ENCODE measurements at places on chromosomes 4 and X.
A peak's percentile ranks its signal among the peaks of the same experiment; 100 is the strongest.

DNA sequence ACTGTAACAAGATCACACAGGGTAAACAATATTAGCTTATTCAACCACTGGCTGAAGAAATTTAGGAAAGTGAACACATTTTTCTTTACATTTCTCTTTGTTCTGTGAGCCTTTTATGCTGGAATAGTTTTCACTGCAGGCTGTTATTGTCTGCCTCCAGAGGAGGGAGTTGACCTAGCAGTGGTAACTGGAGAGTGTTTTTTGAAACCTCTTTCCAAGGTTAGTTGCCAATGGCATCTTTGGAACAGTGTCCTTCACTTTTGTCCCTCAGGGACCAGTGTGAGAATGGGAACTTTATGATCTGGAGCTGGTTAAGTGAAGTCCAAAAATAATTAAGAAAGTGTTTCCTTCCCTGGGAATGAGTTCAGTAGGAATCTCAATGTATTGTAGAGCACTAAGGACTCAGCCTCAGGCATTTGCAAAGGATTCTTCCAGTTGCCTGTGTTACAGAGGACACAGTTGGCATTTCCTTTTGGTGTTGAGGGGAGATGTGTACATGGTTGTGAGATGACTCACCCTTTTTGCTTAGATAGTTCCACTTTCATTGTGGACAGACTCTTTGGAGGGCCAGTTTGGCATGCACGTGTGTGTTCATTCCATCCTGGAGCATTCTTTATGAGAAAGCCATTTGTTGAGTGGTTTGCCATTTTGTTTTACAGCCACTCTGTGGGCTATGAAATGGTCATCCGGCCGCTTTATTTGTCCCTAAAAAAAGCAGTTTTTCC, 61.3 kb downstream of the AR start:
- no peak for DNase-seq

- DNase-seq: no peak
Measured at GRCh38 chrX:78029663-78030062, 60.2 kb upstream of the PGAM4 start.

DNA sequence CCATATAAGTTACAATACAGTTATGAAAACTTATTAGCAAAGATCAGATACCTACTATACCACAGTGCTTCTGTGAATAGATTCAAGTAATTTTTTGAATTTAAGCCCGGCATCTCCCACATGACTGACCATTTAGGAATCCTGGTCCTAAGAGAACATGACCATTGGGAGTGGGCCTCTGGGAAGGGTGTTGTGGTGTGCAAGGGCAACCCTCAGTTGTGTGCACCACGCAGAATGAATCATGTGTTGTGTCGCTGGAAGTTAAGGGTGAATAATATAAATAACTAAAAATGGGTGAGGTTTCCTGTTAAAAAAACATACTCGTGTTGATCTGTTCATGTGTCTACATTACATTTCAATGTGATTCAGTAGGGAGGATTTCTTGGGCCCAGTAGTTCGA, 15.5 kb downstream of the CPE start:
- DNase-seq: no peak

GRCh38 chrX:133083899-133084298, 13.0 kb downstream of the USP26 start:
- no peak for DNase-seq

GRCh38 chrX:71871367-71871766, 39.3 kb upstream of the NHSL2 start:
- peak; percentile 1 for DNase-seq

GRCh38 chr4:51842167-51842553, 793 bp upstream of the DCUN1D4 start:
- no peak for DNase-seq

DNA sequence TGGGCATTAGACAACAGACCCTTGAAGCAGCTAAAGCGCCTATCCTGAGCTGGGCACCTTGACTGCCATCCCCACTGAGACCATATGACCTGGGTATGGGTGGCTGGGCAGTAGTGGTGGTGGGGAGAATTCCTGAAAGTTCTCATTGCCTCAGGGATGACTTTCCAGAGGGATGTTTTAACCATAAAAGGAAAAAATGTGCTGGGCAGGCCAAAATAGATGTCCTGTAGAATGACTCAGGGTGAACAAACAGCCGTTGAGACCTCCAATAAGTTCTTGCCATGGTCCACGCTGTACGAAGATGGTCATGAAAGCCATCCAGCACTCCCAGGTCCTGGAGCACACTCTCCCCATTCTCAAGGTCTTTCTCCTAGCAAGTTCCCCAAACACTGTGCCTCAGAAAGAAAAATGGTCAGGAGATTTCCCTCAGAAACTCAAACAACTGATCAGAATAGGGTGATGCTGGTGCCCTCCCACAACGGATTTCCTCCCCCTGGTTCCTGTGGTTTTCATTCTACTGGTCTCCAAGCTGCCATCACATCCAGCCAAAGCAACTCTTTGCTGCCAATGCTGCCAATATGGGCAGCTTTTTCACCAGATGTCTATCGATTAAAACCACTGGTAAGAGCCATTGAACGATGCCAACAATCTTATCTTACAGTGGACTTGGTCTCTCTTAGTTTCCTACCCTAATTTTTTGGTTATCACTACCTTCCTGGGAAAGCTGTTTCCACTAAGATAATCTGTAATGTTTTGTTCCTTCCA, 11.2 kb downstream of the CDKN2AIP start:
- no peak for DNase-seq

- DNase-seq: no peak
Measured at GRCh38 chr4:7960017-7960789, 20.5 kb upstream of the AFAP1 start.

DNA sequence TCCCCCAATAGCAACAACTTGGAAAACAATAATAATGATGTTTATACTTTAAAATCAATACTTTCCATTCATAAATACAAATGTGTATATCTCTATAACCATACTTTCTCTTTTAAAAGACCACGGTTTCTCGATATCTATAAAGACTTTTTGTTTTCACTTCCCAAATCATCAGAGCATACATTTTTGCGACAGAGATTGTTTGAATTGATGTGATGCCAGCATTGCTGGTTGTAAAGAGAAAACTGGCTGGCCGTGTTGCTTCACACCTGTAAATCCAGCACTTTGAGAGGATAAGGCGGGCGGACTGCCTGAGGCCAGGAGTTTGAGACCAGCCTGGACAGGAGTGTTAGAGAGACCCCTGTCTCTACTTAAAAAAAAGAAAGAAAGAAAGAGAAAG, 77.6 kb upstream of the ZNF518B start:
- DNase-seq: no peak

GRCh38 chrX:100673397-100673953, 29.5 kb downstream of the SRPX2 start:
- DNase-seq: no peak

- no peak for DNase-seq
Measured at GRCh38 chr4:111945014-111945413, 200.2 kb upstream of the FAM241A start.

DNA sequence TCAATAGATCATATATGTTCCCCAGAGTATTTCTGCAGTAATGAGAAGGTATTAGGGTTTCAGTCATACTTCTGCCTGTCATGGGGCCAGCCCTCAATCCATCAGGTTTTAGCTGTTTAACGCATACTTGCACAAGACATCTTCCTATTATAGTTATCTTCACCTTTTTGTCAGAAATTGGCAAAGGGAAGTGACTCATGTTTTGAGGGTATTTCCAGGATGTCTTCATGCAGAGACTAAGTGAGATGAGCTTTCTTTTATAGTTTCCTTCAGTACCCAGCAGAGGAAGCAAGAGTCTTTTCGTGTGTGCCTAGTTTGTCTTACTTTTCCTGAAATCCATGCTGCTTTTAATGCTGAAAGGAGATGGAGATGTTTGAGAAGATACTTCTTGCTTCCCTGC, 9.5 kb downstream of the CSTF2 start:
- DNase-seq: no peak

DNA sequence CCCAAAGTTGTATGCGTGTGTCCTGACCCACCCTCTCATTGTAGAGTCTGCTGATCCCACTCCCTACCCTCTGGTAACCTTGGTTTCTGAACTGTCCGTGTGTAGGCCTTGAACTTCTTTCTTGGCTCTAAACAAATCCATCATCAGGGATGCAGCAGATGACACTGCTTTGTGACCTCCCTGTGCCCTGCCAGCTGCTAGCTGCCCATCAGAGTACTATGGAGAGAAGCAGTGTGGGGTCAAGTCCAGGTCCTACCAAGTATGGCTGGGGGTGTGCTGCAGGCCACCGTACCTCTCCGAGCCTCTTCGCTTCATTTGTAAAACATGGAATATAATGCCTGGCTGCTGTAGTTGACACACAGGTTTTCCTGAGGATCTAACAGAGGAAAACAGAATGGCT, 183.5 kb upstream of the RBPJ start:
- no peak for DNase-seq

DNA sequence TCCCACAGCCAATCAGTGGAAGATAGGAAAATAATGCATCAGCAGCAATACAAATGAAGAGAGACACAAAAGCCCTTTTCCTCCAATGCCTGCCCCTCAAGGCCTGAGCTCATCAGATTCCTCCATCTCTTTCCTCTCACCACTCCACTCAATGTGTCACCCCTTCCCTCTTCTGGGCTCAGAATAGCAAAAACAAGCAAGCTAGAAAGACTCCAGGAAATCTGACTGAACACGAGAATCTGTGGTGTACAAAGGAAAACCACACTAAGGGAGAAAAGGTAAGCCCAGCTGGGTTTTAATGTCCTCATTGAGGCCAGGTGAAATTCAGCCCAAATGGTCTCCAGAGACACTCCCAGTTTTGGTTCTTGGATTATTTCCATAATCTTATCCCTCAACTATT, 46.3 kb downstream of the ARHGEF9 start:
- DNase-seq: no peak

GRCh38 chrX:123324625-123325024, 140.5 kb downstream of the GRIA3 start:
- DNase-seq: no peak

- DNase-seq: no peak
Measured at GRCh38 chr4:129335818-129336217, 239.9 kb downstream of the C4orf33 start.

- DNase-seq: no peak
Measured at GRCh38 chr4:53477038-53477565, 99.7 kb downstream of the FIP1L1 start.

DNA sequence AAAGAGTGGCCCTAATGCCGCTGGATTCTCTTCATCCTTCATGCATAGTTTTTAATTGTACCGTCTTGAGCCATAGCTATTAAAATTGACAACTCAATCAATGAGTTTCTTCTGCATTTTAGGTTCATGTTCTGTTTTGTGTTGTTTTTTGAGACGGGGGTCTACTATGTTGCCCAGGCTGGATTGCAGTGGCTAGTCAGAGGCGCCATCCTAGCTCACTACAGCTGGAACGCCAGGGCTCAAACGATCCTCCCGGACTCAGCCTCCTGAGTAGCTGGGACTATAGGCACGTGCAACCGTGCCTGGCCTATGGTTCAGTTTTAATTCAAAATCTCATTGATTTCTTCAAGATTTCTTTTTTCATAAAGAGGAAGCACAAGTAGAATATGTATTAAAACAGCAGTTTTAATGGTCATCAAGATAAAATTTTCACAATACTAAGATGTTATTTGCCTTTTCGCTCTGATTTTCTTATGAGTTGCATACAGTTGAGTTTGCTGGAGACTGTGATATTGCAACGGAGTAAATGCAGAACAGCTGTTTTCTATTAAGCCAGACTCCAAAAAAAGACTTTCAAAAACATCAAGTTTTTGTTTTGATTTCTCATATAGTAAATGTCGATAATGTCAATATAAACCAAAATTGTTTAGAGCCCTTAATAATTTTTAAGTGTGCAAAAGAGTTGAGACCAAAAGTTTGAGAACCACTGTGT, 1.1 kb upstream of the STX18 start:
- no peak for DNase-seq

- no peak for DNase-seq
Measured at GRCh38 chr4:179601671-179602070, 2159.4 kb upstream of the AGA start.

- DNase-seq: no peak
Measured at GRCh38 chr4:88792268-88792781, 94.7 kb upstream of the NAP1L5 start.

GRCh38 chrX:154305541-154306205, 10.1 kb downstream of the TKTL1 start:
- no peak for DNase-seq

DNA sequence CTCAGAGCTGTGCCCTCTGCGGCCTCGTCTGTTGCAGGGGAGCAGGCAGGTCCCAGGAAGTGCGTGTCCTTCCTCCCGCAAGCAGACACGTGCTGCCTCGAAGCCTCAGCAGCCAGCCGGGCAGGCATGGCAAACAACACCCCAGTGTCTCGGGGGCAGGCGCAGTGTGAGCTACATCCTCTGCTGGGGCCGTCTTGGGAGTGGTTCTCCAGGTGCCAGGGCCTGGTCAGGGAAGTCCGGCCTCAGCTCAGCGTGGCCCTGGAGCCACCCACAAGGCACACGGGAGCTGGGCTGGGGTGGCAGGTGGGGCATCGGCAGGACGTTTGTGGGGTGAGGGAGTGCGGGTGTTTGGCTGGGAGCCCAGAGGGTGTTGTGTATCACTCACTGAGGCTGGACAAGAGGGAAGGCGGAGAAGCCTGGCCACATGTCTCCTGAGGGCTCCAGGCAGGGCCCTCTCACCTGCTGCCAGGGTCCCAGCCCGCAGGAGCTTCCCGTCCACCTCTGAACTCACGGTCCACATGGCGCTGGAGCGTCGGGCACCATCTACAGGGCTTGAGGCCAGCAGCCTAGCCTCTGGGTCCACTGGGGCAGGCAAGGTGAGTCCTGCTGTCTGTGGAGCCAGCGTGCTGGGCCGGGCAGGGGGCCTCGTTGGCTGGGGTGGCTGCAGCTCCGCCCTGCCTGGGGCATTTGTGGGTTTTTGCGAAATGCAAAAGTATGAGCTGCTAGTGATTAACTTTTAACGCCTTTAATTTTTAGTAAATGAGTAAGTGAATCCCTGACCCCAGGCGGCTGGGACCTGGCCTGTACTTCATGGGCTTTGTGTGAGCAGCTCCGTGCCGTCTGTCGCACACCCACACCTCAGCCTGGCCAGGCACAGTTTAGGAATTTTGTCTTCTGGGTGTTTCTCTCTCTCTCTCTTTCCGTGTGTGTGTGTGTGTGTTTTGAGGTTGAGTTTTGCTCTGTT, 17.3 kb upstream of the UVSSA start:
- no peak for DNase-seq

DNA sequence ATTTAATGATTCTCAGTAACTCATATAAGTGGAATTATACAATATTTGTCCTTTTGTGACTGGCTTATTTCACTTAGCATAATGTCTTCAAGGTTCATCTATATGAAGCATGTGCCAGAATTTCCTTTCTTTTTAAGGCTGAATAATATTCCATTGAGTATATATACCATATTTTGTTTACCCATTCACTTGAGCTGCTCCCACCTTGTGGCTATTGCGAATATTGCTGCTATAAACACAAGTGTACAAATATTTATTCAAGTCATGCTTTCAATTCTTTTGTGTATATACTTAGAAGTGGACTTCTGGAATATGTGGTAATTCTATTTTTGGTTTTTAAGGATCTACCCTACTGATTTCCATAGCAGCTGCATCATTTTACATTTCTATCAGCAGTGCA, 219.1 kb downstream of the MID1 start:
- DNase-seq: no peak

- DNase-seq: no peak
Measured at GRCh38 chr4:150250998-150251651, 172.9 kb downstream of the DCLK2 start.
